ENCODE measurements at places on chromosomes 11 and 22. TPM values are rescaled to one million over a fixed set of nuclear protein-coding genes. Genes with fewer than 3 reads are reported as not detected.

PATE2 gene
- not detected for total RNA-seq

RAB36 gene
- 7.7 TPM for total RNA-seq

UBQLNL gene
- not detected for total RNA-seq

SLC25A18 gene
- 0.82 TPM for total RNA-seq

DMC1 gene
- 4.8 TPM for total RNA-seq

C11orf97 gene
- total RNA-seq = not detected

CCDC116 gene
- 0.06 TPM for total RNA-seq

IGHMBP2 gene
- total RNA-seq = 15.1 TPM

SAA2 gene
- 0.31 TPM for total RNA-seq

MACROD1 gene
- total RNA-seq = 12.9 TPM

DGCR6 gene
- 2.3 TPM for total RNA-seq

LRRC10B gene
- 0.07 TPM for total RNA-seq

SHISA8 gene
- total RNA-seq = 0.07 TPM

DNAJB13 gene
- total RNA-seq = 0.56 TPM

MS4A3 gene
- total RNA-seq = not detected

GAS2 gene
- 0.86 TPM for total RNA-seq

KRTAP5-2 gene
- not detected for total RNA-seq

RAB39A gene
- total RNA-seq = 0.61 TPM

CELSR1 gene
- 32.8 TPM for total RNA-seq

TH gene
- not detected for total RNA-seq

RTN4RL2 gene
- 80.4 TPM for total RNA-seq

MAJIN gene
- not detected for total RNA-seq

PNPLA5 gene
- not detected for total RNA-seq

DDI1 gene
- not detected for total RNA-seq

SYCE3 gene
- not detected for total RNA-seq

OLFML1 gene
- not detected for total RNA-seq

ALDH3B1 gene
- total RNA-seq = 145 TPM

FAM83F gene
- not detected for total RNA-seq

PANX2 gene
- 6.5 TPM for total RNA-seq

VSIG2 gene
- total RNA-seq = not detected

BTBD18 gene
- total RNA-seq = not detected

C11orf52 gene
- 0.33 TPM for total RNA-seq

ZP1 gene
- 0.25 TPM for total RNA-seq

CARD10 gene
- total RNA-seq = 31.2 TPM

C1QTNF6 gene
- 10.8 TPM for total RNA-seq

CDC42EP1 gene
- total RNA-seq = 31.7 TPM

HSCB gene
- 10.8 TPM for total RNA-seq

CSNK2A3 gene
- total RNA-seq = 1.9 TPM

RIMBP3B gene
- 0.25 TPM for total RNA-seq

F2 gene
- 2.1 TPM for total RNA-seq

Measured in A549 treated with dexamethasone at 1 μM for 4 hours (cell line).